Right renal pelvis (tissue), 4 donors: ENCODE measurements at places on chromosomes 1 and 21.

- DNase-seq, result no peak
These were observed 48.0 kb upstream of the COG2 start for GRCh38 chr1:230594214-230594773.

- DNase-seq, result no peak
These were observed 67.6 kb upstream of the ST6GALNAC5 start for GRCh38 chr1:76799700-76800099.

- DNase-seq, result peak; percentile 61
These were observed 261.1 kb downstream of the CAMTA1 start for GRCh38 chr1:7046314-7046713.

DNA sequence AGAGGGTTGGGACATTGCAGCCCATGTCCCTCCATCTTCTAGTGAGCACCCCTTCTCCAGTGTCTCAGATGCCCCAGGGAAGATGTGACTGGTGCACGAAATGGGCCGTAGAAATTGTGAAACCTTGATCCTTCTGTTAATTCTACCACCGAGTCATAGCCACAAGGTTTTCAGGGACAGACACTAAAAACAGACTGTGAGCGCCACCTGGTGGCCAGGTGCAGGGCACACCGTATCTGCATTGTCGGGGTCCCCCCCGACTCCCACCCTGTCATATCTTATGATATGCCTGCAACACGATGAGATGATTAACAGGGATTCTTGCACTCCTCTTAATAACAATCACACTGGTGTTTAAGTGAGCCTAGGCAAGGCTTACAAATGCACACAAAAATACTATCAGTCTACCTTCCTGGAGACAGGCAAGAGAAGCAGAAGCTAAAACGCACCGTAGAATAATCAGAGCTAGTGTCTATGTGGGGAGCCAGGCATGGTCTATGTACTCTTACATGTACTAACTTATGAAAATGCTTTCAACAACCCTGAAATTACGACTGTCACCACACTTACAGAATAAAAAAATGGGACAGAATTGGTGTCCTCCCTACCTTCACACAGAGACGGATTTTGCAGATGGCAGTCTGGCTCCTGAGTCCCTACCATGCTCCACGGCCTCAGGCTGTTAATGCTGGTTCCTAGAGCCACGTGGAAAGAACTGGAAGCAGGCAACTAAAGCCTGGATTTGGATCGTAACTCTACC, 57.9 kb downstream of the FHAD1 start:
- no peak for DNase-seq

DNA sequence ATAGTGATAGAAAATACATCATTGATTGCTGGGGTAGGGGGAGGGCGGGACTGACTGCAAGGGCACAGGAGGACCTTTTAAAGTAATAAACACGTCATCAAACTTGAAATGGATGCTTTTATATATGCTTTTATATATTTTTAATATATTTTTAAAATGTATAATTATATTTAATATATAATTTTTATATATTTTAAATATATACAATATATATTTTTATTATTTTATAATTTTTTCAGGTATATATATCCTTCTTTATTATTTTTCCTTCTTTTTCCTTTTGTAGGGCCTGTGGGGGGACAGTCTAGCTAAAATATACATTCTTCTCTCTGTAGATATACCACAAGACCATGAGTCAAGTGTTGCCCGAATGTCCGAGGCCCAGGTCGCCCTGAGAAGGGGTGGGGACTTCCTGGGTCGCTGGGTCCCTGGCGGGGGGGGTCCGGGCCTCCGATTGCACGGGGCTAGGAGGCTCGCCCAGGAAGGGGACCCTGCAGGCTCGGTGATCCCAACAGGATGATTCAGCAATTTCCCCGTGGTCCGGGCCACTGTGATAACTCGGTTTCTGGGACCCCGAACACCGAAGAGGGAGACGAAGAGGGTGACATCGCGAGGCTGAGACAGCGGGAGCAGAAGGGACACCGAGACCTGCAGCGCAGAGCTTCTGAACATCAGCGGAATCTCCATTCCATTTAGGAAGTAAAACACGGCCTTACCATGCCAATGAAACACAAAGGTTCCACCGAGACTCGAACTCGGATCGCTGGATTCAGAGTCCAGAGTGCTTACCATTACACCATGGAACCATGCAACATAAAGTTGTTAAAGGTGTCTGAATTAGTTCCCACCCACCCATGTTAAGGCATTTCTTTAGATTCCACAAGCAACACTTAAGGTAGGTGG, 112.5 kb upstream of the NBPF11 start:
- no peak for DNase-seq

GRCh38 chr1:41884256-41885230, 34.2 kb downstream of the HIVEP3 start:
- DNase-seq, result no peak

DNA sequence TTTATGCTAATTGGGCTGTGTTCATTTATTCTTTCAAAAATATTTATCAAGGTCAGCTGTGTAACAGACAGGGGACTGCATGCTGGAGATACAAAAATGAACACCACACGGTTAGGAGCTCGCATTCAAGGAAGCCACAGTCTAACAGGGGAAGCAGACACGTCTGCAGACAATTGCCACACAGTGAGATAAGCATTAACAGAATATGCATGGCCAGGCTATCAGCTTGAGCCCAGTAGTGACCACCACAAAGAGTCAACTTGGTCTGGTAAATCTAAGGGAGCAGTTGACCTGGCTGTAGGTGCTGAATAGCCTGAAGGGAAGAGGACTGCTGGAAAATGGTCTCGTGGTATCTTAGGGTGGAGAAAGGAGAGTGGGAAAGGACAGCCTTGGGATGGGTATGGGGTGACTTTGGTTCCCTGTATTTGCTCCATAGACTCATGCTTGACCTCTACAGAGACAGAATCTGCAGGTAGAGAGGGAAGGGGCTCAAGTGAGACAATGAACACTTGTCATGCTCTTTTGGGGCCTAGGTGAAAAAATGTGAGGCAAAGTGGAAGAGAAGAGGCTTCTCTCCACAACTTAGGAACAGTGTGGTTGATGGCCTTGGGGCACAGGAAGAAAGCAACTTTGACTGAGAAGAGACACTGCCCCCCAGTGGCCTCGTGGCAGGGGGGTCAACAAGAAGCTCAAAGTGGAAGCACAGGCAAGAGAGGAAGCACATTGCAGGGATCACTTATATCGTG, 7.6 kb upstream of the NPL start:
- DNase-seq, result no peak

DNA sequence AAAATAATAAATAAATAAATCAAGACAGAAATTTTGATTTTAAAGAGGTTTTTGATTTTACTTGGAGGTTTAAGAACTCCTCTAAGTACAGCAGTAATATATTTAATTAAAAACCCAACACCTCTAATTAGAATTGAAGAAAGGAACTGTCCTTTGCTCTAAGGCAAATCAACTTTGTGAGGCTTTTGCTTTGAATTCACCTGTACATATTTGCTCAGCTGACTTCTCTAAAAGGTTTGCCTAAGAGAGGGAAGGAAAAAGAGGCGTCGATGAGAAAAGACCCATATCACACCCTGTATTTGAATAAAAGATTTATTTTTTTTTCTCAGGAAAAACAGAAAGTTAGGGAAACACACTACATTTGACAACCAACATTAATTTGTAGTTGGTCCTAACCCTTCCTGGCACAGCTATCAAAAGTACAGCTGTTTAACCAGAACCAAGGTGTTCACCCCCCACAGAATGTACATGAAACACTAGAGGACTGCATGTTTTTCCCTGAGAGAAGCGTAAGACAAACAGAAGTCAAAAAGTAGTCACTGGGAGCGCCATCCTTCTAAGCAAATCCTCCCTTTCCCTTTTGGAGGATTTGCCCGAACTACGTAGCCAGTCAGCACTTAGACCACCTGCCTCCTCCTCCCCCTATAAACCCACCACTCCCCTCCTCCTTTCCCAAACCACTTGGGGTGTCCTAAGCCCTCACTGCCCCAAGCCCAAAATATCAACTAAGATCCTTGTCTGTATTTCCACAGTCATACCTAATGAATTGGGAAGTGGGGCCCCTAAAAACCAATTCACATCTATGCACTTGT, 4.9 kb downstream of the MCL1 start:
- no peak for DNase-seq

DNA sequence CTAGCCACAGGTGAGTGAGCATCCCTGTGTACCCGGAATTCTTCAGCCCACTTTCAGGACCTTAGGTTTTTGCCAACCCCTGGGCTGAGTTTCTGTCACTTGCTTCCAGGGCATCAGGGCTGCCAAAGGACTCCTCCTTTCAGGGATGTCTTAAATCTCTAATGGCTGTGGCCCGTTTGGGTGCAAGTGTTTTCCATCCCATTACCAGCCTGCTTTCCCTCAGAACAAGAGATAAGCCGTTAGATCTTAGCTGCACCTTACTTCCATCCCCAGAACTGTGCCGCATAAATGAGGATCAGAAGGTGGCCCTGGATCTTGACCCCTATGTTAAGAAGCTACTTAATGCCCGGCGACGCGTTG, 652 bp downstream of the SNAPIN start:
- no peak for DNase-seq

GRCh38 chr1:7371926-7372325, 399.2 kb upstream of the VAMP3 start:
- no peak for DNase-seq

DNA sequence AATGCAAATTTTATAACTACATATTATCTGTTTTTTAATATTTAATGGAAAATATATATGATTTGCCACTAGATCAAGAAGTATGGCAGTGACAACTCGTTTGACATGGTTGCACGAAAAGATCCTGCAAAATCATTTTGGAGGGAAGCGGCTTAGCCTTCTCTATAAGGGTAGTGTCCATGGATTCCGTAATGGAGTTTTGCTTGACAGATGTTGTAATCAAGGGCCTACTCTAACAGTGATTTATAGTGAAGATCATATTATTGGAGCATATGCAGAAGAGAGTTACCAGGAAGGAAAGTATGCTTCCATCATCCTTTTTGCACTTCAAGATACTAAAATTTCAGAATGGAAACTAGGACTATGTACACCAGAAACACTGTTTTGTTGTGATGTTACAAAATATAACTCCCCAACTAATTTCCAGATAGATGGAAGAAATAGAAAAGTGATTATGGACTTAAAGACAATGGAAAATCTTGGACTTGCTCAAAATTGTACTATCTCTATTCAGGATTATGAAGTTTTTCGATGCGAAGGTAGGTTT, 556 bp downstream of the IFI44 start:
- DNase-seq, result no peak

GRCh38 chr1:53325326-53326087, 2.4 kb downstream of the LRP8 start:
- DNase-seq, result no peak

GRCh38 chr1:174968750-174969244, 30.9 kb upstream of the CACYBP start:
- no peak for DNase-seq

DNA sequence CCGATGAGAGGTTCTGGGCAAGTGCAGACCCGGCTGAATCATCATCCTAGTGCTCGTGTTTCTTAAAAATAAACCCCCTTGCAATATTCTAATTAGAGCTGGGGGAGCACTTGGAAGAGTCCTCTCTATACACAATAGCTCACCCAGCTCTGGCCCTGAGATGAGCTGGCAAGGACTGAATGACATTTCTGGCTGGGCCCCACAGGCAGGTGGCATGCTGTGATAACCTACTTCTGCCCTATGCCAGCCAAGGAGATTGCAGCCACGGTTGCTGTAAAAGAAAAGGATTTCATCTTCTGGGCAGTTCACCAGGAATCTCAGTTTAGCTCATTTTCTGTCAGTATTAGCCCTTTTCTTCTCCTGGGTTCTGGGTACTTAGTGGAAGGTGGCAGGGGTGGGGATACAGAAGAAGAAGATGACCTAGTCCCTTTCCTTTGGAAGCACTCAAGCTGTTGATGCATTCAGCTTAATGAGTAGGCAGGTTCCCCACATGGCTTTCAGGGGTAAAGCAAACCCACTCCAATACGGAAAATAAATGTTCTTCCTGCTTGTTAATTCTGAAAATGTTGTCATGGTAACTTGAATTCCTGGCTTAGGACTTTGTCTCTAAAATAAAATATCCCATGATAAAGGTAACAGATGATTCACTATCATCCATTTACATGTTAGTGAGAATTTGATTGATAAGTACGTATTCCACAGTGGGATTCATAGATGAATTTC, 32.2 kb downstream of the VASH2 start:
- DNase-seq, result no peak

- DNase-seq, result no peak
These were observed 119.0 kb upstream of the NRIP1 start for GRCh38 chr21:15183813-15184257.

DNA sequence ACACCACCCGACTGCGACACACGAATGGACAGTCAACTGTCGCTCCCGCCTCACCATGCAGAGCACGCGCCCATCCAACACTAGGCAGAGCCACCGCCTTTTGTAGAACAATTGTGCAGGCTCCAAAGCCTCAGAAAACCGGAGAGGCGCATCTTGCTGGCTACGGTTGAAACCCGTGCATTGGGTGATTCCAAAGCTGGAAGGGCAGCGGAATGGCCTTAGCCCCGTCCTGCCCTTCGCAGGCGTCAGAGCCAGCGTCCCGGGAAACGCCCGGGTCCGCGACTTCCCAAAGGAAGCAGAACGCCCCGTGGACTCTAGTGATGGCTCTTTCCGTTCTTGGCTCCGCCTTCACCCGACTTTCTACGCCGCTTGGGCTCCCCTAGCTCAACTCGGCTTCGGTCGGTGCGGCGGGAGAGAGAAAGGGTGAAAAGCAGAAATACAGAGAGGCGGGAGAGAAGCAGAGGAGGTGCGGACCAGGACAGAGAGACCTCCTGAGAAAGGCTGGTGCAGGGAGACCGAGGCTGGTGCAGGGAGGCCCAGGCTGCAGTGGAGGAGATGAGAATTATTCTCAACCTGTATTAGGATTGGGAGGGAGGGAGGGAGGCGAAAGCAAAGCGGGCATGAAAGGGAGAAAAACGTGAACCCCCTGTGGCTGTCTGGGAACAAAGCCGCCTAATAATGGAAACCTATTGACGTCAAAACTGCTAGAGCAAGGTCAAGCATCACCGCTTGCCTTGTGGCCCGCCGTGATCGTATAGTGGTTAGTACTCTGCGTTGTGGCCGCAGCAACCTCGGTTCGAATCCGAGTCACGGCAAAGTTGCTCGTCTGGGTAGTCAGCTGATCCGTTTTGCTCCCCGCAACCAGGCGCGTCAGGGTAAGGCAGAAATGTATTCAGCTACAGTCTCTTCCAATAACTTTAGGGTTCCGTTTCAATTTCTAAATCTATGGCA, 99.5 kb downstream of the PRKAB2 start:
- no peak for DNase-seq

DNA sequence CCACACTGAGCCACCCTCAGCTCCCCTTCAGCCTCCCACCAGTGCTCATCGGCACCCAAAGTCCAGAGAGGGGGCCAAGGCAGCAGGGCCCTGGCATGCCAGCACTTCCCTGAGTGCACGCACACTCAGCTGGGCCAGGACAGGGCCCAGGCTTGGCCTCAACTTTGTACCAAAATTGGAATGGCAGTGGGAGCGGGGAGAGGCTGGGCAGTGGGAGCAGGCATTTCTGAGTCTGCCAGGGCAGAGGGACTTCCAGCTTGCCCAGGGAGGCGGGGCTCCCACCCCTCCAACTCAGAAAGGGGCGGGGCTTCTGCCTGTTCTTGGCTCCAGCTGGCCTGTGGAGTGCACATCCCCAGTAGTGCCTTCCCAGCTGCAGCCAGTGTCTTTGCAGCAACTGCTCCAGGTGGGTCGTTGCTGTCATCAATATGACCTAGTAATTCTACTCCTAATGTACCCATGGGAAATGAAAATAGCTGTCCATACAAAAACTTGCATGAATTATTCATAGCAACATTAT, 10.3 kb upstream of the SNX7 start:
- DNase-seq, result no peak

- DNase-seq, result no peak
These were observed 107.8 kb downstream of the TMEM53 start for GRCh38 chr1:44566281-44567046.
